Activated gamma-delta T cell treated with Interleukin-2 at 50 U/mL for 16 hours (primary cell): ENCODE measurements at places on chromosomes 4 and X.

- DNase-seq: no peak
Observed at GRCh38 chrX:15043538-15043937, 170.3 kb downstream of the MOSPD2 start.

DNA sequence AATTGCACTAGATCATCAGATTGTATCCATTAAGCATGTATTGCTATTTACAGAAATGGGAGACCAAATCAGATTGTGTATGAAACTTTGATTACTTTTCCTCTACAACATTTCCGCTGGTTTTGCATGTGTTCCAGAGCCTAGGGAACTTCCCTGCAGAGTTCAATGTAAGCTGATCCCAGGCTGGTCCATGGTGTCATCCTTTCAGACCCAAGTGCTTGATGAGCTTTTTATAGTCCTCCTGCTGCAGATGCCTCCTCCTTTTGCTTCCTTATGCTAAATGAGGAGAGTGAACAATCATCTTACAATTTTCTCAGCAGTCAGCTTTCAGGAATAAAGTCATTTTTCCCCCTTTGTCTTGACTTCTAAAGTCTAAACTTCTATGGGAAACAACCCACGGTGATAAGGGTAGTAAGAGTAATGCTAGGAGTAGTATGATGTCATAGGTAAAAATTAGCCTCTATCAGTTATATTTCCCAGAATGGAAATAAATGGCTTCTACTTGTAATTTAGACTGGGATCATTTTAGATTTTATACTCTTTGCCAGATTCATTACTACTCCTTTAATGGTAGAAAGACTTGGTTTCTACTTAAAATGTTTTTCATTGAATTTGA lies 55.1 kb upstream of the SLC4A4 start:
- DNase-seq: no peak

DNA sequence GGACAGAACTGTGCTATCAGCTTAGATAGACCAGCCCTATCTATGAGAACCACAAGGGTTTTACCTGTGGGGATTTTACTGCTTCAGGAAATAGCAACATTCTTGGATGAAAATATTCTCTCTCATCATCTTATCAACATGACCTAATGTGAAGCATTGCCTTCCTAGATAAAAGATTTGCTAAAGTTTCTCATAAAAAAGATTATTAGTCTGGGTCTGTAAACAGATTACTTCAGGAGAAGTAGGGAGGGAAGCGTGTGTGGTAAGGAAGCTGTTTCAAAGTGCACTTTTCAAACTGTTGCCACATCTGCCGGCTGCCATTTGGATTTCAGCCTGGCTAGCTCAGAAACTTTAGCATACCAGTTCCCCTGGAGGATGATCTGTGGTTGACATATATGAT lies at the start of gene NOX1:
NOX1 (minus strand) TSS at position 35 of the 400 bp plus-strand sequence. CDS start 220 bp downstream, outside the sequence.
- no peak for DNase-seq

DNA sequence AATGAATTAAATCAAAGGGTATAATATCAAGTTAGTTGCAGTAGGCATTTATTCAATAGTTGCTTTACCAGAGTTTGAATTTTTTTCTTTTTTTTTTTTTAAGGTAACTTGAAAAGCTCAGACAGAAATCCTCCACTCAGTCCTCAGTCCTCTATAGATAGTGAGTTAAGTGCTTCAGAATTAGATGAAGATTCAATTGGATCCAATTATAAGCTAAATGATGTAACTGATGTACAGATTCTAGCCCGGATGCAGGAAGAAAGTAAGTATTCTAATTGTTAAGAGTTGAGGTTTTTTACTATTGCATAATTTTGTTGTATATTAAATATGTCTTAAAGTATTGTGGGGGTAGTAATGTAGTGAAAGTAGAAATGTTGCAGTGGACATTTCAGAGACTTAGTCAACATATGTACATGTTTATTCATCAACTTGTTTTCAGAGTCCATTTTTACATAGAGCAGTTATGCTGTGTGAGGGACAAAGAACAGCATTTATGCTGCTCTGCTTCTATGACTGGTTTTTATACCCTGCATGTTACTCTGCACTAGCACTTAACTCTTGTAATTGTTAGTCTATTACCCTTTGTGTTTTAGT lies 38.4 kb downstream of the SLAIN2 start:
- DNase-seq: no peak

DNA sequence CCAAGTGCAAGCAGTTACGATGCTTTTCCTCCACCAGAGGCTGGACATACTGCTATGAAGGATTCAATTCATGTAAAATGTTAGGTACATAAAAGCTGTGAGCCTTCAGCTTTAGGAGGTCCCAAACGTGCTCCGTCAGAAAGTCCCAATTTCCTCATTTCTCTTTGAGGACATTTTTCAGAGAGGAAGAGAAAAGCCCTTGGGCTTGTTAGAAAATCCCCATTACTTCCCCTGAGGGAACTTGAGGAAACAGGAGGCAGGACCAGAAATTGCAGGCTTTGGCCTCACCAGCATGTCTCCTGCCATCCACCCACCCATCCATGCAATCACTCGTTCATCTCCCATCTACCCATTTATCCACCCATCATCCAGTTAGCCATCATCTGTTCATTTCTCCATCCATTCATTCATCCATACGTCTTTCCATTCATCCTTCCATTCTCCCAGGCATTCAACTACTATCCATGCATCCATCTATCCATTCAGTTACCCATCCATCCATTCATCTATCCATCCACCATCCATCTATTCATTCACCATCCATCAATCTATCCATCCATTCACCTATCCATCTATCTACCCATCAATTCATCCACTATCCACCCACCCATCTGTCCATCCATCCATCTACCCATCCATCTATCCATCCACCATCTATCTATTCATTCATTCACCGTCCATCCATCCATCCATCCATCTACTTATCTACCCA lies 223.5 kb downstream of the AFAP1 start:
- no peak for DNase-seq

- no peak for DNase-seq
Observed at GRCh38 chrX:47683184-47683828, 24.3 kb upstream of the UXT start.

- DNase-seq: no peak
Observed at GRCh38 chr4:82745173-82745842, 53.3 kb downstream of the SCD5 start.

- no peak for DNase-seq
Observed at GRCh38 chr4:124178449-124179021, 534.0 kb downstream of the ANKRD50 start.

GRCh38 chr4:24729119-24729730 lies 66.1 kb upstream of the SOD3 start:
- no peak for DNase-seq

DNA sequence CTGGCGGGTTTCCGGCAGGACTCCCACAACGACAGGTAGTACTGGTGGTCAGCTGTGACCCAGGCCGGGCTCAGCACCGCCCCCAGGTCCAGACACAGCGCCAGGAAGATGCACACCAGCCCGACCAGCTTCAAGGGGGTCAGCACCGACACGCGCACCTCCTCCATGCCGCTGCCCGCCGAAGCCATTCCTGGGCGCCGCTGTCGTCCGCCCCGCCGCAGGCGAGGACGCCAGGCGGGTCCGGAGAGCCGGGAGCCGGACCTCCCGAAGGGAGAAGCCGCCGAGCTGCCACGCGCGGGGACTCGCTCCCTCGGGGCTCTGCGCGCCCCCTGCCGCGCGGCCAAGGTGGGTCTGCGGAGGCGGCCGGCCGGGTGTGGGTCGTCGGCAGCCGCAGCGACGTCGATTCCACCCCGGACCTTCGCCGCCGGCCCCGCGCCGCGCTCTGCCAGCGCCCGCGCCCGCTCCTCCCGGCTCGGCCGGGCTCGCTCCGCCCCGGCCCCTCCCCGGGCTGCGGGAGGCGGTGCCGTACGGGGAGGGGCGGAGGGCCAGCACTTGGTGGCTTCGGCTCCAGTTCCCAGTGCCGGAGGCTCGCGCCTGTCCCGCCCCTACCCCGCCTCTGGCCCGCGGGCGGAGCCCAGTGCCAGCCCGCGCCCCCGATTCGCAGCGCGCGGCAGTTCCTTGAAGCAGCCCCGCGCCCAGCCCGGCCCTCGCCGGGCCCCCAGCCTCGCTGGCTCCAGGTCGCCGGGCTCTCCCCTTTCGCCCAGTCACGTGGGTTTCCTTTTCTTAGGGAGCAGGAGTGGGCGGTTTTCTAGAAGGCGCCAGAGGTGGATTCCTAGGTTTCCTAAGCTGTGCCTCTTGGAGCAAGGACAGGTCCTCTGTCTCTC lies at the start of gene TMEM47:
TMEM47 (minus strand) TSS at position 444 of the 884 bp plus-strand sequence; CDS start at position 188, 256 bp downstream.
- no peak for DNase-seq
